ENCODE measurements at places on chromosomes 7 and 10.

DNA sequence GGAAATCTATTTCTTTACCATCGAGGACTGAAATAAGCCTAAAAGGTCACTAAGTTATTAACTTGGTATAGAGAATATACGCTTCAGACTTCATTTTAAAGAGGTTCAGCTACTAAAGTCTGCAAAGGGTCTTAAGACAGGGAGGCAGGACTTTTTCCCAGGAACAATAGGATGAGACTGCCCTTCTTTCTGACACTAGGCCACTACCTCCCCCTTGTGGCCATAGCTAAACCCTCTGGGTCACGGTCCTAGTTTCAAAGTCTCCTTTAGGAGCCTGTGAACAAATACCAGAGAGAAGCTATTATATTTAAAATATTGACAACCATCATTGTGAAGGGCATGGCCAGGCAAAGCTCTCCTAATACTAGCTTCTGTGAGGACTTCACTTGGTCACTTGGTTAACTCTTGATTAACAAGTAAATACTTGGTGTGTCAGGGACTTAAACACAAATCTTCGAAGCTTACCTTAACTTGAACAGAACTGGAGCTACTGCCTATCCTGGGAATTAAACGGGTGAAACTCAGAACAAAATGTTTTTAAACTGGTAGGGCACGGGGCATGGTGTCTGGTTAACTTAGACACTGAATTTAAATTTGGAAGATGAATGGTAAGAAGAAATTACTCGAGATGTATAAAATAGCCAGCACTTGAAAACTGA is 75.6 kb downstream of the CCDC6 start:
- DNase-seq: no peak

DNA sequence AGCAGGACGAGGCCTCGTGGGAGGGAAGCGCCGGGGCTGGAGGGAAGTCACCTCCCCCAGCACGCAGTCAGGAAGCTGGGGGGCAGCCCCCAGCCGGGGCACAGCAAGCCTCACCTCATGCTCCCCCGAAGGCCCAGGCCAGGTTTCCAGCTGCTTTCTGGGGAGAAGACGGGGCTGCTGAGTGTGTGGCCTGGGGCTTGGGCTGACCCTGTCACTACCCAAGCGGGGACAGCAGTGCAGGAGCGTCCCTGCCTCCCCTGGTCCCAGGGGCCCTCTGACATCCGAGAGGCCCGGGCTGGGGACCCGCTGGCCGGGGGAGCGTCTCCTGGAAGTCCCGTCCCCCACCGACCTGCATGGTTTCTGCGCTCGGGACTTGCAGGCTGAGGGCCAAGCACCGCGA is 19.7 kb upstream of the NKX6-2 start:
- no peak for DNase-seq

GRCh38 chr7:142720986-142721385 is 28.3 kb upstream of the PRSS1 start:
- no peak for DNase-seq

- no peak for DNase-seq
These were observed 34.8 kb downstream of the DNAJB9 start for GRCh38 chr7:108604307-108605077.

DNA sequence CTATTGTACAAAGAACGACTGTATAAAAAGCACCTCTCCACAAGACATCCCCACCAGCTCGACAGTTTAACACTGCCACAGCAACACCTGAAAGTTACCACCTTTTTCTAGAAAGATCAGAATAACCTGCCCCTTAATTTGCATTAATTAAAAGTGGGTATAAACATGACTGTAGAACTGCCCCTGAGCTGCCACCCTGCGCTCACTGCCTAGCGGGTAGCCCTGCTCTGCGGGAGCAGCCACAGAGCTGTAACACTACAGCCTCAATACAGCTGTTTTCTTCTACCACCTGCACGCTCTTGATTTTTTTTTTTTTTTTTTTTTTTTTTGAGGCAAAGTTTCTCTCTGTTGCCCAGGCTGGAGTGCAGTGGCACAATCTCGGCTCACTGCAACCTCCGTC is 140.9 kb downstream of the PARD3 start:
- DNase-seq: no peak

GRCh38 chr7:28960071-28960840 is 2.1 kb upstream of the TRIL start:
- no peak for DNase-seq

GRCh38 chr7:154306036-154306435 is 253.8 kb downstream of the DPP6 start:
- no peak for DNase-seq

DNA sequence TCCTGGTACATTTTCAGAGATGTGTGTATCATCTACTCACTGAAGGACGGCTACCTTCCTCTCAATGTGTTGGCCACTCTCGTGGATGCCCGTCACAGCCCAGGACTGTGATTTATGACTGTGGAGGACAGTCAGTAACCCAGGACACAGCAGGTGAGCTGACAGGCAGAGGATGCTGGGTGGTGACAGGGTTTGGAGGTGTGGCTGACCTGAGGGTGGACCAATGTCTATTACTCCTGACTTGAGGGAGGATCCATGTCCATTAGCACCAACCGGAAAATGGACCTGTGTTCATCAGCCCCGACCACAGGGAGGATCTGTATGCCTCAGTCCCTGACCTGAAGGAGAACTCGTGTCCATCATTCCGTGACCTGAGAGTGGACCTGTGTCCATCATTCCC is 96.1 kb downstream of the ADCY1 start:
- no peak for DNase-seq

DNA sequence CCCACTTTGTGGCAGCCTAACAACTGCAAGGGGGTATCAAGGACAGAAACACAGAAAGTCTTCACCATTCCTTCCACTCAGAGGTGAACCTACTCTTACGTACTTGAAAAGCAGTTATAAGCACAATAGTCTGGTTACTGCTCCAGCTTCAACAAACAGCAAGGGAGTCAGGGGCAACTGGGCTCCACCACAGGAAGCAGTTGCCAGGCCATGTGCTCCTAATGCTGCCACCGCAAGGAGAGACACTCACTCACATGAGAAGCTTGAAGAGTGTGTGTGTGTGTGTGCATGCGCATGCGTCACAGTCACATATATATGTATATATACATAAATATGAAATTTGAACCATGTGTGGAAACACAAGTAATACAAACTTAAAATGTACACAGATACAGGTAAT is 65.5 kb downstream of the GRB10 start:
- DNase-seq: no peak

Data from right kidney (tissue), 9 donors.